ENCODE measurements at places on chromosomes 13 and 19.

DNA sequence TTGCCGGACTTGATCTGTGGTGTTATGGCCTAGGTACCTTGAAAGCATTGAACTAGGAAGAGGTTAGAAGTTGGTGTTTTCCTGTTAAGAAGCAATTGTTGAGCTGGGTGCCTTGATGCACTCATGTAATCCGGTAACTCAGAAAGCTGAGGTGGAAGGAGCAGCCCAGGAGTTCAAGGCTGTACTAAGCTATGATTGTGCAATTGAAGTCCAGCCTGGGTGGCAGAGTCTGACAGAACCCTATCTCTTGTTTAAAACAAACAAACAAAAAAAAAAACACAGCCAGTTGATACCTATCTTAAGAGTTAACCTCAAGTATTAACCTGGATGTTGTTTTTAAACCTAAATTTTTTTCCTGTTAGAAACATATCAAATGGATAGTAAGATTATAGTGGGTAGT lies 19.3 kb downstream of the SAFB start:
- DNase-seq = no peak

GRCh38 chr19:51020988-51021651 lies 1.6 kb upstream of the KLK10 start:
- DNase-seq = peak; percentile 17

DNA sequence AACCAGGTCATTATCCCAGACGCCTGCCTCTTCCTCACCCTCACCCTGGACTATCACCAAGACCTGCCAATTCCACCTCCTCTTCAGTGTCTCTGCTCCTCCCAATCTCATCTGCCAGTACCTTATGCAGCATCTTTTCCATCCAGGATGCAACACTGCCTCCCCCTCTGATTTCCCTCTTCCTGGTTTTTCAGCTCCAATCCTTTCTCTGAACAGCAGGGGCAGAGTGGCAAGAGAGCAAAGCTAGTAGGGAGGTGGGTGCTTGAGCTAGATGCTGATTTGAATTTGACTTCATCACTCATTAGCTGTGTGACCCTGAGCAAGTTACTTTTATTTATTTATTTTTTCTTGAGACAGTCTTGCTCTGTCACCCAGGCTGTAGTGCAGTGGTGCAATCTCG lies 25.6 kb upstream of the CABP5 start:
- no peak for DNase-seq

- DNase-seq = no peak
These were observed 14.5 kb upstream of the CCDC97 start for GRCh38 chr19:41295499-41295898.

GRCh38 chr19:5423567-5424125 lies 31.6 kb upstream of the ZNRF4 start:
- no peak for DNase-seq

DNA sequence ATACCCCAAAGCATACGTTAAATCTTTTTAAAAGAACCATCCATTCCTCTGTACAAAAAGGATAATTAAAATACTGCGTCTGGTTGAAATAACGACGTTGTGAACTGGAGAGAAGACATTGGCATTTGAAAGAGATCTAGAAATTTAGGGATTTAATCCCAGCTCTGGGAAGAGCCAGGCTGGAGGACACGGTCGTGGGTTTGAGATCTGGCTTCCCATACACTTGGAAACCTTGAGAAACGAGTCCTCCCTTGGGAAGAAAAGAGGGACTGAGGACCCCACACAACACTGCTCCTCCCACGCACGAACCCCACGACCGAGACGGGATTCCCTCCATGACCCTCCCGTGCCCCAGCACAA lies 625 bp downstream of the ZNF709 start:
- no peak for DNase-seq

- no peak for DNase-seq
These were observed 211.2 kb downstream of the UQCRFS1 start for GRCh38 chr19:29001597-29002245.

DNA sequence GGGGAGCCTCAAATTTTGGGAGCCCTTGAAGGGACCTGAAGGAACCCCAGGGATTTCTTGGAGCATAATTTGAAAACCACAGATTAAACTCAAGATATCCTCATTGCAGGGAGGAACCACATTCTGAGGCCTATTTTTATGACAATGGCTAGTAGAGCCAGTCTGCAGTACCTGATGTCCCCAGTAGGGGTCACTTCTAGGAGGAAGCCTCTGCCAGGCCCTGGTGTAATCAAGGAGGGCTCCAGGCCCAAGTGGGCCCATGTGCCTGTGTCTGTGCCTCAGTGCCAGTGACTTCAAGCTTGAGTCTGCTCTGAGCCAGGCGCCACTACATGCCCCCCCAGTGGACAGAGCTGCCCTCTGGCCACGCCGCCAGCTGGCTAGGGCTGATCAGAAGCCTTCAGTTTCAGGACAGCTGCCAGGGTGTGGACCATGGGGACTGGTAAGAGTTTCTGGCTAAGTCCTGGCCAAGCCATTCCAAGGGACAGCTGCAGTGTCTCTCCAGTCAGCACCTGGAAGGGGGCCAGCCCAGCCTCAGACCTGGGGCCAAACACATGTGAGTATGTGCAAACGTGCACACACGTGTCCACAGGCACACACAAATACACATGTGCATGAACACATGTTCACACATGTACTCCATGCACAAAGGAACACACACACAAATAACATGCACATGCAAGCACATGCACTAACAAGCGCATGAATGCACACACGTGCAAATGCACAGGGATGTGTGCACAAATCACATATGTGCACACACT lies 20.5 kb upstream of the SLC7A10 start:
- no peak for DNase-seq

- DNase-seq = no peak
These were observed 68.9 kb upstream of the GPR183 start for GRCh38 chr13:99376132-99376531.

- no peak for DNase-seq
These were observed 93.6 kb downstream of the KL start for GRCh38 chr13:33109801-33110200.

DNA sequence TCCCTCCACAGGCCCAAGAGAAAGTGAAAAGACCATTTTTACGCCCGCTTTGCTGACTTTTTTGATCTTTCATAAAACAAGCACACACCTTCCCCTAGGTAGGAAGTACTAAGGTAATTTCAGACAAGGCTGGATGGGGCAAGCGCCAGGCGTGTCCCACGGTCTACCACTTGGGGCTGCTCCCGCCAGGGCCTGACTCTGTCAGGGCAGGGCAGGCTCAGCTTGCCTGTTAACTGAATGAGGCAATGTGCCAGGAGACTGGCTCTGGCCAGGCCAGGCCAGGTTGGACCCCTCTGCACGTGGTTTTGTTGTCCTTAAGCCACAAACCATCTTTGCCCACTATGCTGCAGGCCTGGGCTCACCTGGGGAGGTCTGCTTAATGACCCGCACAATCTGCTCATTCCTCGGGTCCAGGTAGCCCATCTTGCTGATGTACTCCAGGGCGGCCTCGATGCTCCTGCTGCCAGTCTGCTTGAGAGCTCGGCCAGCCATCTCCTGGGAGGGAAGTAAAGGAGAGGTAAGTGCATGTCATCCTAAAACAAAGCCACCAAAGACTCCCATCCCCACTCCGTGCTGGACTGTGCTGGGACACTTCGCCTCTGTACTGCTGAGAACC lies 70.4 kb downstream of the LATS2 start:
- no peak for DNase-seq

GRCh38 chr19:4974880-4975469 lies 6.1 kb downstream of the KDM4B start:
- DNase-seq = no peak

GRCh38 chr19:2482354-2483038 lies 6.6 kb downstream of the GADD45B start:
- no peak for DNase-seq

GRCh38 chr13:53276265-53276664 lies 247.7 kb downstream of the OLFM4 start:
- no peak for DNase-seq

- no peak for DNase-seq
These were observed 390.3 kb upstream of the ZNF507 start for GRCh38 chr19:31955061-31955460.

DNA sequence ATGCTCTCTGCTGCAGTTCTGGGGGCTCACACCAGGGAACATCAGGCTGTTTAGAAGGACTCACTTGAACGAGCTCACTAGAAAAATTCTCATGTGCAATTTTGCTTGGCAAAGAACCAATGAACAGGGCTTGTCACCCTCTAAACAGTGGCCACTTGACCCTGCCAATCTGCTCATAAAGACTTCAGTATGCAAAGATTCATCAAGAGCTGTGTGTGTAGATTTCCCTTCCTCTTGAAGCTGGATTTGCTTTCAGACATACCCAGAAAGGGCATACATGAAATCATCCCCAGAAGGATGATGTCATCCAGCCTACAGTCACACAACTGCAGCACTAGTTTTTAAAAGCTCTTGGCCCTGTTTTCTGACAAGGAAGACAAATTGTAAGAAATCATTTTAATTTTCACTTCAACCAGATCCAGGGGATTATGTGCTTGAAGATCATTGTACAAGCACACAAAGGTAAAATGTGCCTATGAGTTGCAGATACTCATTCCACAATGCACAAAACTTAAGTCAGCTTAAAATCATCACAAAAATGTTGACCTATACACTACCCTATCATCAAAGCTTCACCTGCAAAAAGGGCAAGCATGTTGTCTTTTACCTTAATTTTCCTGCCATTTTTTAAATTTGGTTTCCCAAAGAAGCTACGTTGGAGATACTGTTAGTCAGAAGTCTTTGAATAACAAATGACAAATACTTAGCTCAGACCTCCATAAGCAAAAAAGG lies 5.2 kb upstream of the STK24 start:
- DNase-seq = no peak

DNA sequence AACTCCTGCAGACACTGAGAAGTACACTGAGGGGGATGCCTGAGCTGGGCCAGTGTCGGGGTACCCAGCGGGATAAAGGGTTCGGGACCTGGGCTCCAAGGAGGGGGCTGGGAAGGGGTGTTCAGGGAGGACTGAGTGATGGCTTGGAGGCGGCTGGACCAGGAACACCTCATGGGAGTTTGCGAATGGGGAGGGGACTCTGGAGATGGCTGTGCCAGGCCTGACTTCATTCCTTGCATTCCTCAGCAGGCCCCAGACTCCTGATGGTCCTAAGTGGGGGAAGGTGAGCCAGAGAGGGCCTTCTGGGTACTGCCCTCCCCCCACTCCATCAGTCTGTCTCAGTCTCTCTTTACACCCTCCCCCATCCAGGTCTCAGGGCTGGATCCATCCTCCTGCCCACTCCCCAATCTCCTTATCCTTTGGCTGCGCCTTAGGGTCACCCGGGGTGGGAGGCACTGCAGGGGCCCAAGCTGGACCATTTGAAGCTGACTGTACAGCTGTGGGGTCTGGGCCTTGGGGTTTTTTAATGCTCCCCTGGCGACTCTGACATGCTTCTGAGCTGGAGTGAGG lies 13.8 kb downstream of the PAK4 start:
- DNase-seq = no peak

GRCh38 chr13:101149735-101150384 lies 266.4 kb downstream of the NALCN start:
- DNase-seq = no peak

DNA sequence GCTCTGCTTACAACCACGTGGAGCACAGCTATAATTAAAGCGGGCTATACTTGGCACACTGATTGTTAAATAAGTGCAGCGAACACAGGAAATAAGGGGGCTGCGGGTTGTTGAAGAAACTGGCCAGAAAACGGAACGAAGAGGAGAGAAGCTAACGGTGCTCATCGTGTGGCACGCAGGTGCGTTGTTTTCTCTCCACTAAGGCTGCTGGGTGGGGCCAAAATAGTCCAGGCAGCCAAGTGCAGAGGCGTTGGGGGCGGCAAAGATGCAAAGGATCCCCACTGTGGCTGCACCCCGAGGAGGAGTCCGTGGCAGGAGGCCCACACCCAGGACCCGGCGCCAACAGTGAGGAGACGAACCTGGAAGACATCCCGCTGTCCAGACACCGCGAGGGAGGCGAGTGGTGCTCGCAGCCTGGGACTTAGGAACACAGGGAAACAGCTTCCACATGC lies 8.1 kb upstream of the ARL11 start:
- DNase-seq = no peak

- DNase-seq = no peak
These were observed 63.1 kb upstream of the RNF113B start for GRCh38 chr13:98240135-98240534.

- DNase-seq = no peak
These were observed 82.1 kb downstream of the ZAR1L start for GRCh38 chr13:32233062-32233461.

- DNase-seq = peak; percentile 90
These were observed at the start of gene STXBP2 for GRCh38 chr19:7636691-7637373. STXBP2 (plus strand) TSS chr19:7637110; CDS start chr19:7637150, 40 bp downstream.

- no peak for DNase-seq
These were observed 2012.6 kb downstream of the PCDH9 start for GRCh38 chr13:65217471-65217995.

GRCh38 chr19:13275016-13275722 lies 125.0 kb downstream of the IER2 start:
- DNase-seq = peak; percentile 45

DNA sequence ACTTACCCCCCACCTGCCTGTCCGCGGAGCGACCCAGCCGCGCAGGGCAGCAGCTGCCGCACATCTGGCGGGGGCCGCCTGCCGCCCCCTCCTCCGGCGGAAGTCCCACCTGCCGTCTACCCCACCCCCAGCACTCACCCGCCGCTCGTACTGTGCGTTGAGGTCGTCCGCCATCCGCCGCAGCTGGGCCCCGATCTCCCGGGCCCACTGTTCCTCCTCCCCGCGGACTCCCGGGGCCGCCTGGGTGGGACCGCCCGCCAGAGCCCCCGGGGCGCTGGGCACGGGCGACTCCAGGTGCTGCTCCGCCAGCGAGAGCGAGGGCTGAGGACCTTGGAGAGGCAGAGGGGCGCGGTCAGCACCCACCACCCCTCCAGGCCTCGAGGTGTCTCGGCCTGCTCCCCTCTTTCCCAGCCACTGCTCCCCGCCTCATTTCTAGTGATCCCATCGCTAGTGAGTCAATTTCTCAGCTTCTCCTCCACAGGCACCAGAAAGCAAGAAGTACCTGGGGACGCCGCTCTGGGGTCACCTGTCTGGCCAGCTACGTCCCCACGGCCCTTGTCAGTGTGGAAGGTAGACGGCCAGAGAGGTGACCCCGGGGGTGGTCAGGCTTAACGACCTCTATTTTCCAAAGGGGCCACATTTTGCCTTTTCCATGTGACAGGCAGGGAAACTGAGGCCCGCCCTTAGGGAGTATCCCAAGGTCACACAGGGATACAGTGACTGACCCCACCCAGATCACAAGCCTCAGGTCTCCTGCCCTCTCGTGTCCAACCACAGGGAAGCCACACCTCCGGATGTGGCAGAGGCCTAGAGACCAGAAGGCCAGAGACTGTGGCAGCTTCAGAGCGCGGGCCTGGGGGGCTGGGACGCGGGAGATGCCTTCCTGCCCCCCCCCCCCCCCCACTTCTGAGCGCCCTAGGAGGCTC lies 4.3 kb downstream of the BBC3 start:
- peak; percentile 94 for DNase-seq

- no peak for DNase-seq
These were observed 46.2 kb downstream of the DCT start for GRCh38 chr13:94433055-94433961.
